H9 (cell line): ENCODE measurements at places on chromosomes 11 and 22. TPM values are rescaled to one million over a fixed set of nuclear protein-coding genes. Genes with fewer than 3 reads are reported as not detected.

DNA sequence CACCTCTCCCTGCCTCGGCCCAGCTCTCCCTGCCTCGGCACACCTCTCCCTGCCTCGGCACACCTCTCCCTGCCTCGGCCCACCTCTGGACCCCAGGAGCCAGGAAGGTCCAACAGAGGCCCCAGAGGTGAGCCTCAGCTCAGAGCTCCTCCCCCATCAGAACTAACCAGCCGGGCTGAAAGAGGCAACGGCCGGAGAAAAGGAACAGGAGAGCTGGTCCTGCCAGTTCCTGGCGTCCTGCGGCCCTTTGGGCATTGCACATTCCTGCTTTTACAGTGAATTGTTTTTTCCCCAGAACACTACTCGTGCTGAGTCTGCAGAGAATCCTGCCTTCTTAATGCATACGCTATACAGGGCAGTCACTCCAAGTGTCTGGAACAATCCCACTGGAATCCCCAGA is 45.8 kb downstream of the LMO1 start:
- H3K27me3 ChIP-seq = no peaks in the 10 kb centered on the region
- no peak overlapping the region for H3K4me3 ChIP-seq
- H3K27ac ChIP-seq = no peak overlapping the region
- no peaks in the 10 kb centered on the region for H3K36me3 ChIP-seq
- no peak for DNase-seq

The RFPL1 gene
- not detected in 2 replicates for total RNA-seq

GRCh38 chr11:132858223-132858622 is 674.1 kb downstream of the OPCML start:
- peak; percentile 85 for DNase-seq
- H3K27me3 ChIP-seq = no peaks in the 10 kb centered on the region

- H3K27me3 ChIP-seq = peaks cover 10% of the 10 kb centered on the region; the same call in 1 of the 2 replicates
- H3K36me3 ChIP-seq = no peaks in the 10 kb centered on the region; the same call in 2 of the 3 replicates
- peak within 1 kb of the TSS; percentile 91 for H3K4me3 ChIP-seq
- no peak for DNase-seq
- H3K27ac ChIP-seq = no peak within 1 kb of the TSS
Observed at GRCh38 chr11:67372993-67373647, at the start of gene CLCF1. Gene CLCF1, minus strand, starts transcription at chr11:67373598. Its CDS starts 59 bp downstream, at chr11:67373539.

GRCh38 chr22:24540470-24540869 is 14.5 kb downstream of the GUCD1 start:
- DNase-seq = no peak
- H3K36me3 ChIP-seq = peaks cover 53% of the 10 kb centered on the region
- no peak overlapping the region for H3K4me3 ChIP-seq
- H3K27ac ChIP-seq = no peak overlapping the region
- H3K4me1 ChIP-seq = no peaks in the 10 kb centered on the region

- no peak overlapping the region for H3K4me3 ChIP-seq
- H3K27ac ChIP-seq = no peak overlapping the region
- H3K27me3 ChIP-seq = no peaks in the 10 kb centered on the region; the same call in 1 of the 2 replicates
- peak; percentile 83 for DNase-seq
Observed at GRCh38 chr11:65551572-65552387, 6.4 kb downstream of the LTBP3 start.

- no peaks in the 10 kb centered on the region for H3K36me3 ChIP-seq
- H3K4me1 ChIP-seq = no peaks in the 10 kb centered on the region
- no peaks in the 10 kb centered on the region for H3K27me3 ChIP-seq
- no peak overlapping the region for H3K27ac ChIP-seq
- no peak overlapping the region for H3K4me3 ChIP-seq
Observed at GRCh38 chr11:69242266-69242920, 51.6 kb upstream of the MYEOV start.

GRCh38 chr22:29302681-29303465 is 3.6 kb upstream of the GAS2L1 start:
- H3K4me3 ChIP-seq = no peak overlapping the region
- no peak overlapping the region for H3K27ac ChIP-seq
- DNase-seq = peak; percentile 57

DNA sequence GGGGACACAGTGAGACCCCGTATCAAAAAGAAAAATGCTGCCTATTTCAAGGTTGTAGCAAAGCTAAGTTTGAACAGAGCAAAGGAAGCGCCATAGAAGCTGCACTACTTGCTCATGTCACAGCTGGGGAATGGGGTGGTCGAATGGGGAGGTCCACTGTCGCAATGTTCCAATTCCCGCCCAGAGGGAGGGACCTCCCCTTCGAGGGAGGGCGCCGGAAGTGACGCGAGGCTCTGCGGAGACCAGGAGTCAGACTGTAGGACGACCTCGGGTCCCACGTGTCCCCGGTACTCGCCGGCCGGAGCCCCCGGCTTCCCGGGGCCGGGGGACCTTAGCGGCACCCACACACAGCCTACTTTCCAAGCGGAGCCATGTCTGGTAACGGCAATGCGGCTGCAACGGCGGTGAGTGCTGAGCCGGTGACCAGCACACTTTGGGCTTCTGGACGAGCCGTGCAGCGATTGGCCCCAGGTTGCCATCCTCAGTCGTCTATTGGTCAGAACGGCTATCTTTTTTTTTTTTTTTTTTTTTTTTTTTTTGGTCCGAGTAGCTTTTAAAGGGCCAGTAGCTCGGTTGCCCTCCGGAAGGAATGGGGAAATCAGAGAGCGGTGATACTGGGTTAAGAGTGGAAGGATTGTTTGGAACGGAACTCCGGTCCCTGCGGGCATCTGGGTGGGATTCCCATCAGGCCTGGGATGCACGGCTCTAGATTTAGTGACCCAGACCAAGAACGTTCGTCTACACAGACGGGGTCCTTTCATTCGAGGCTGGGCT is at the start of gene HMBS:
Gene HMBS (plus strand): TSS at position 219 of the 774 bp plus-strand sequence. CDS start 153 bp downstream, at position 372.
- peak within 1 kb of the TSS; percentile 98 for H3K4me3 ChIP-seq
- peaks cover 11% of the 10 kb centered on the region; the same call in 2 of the 3 replicates for H3K36me3 ChIP-seq
- H3K4me1 ChIP-seq = no peaks in the 10 kb centered on the region
- H3K27me3 ChIP-seq = no peaks in the 10 kb centered on the region

- no peak for DNase-seq
- no peaks in the 10 kb centered on the region for H3K36me3 ChIP-seq
- H3K4me1 ChIP-seq = peaks cover 15% of the 10 kb centered on the region
- no peaks in the 10 kb centered on the region; the same call in 1 of the 2 replicates for H3K27me3 ChIP-seq
- H3K4me3 ChIP-seq = no peak overlapping the region
- H3K27ac ChIP-seq = no peak overlapping the region
Observed at GRCh38 chr11:131248588-131248987, 121.8 kb upstream of the NTM start.

DNA sequence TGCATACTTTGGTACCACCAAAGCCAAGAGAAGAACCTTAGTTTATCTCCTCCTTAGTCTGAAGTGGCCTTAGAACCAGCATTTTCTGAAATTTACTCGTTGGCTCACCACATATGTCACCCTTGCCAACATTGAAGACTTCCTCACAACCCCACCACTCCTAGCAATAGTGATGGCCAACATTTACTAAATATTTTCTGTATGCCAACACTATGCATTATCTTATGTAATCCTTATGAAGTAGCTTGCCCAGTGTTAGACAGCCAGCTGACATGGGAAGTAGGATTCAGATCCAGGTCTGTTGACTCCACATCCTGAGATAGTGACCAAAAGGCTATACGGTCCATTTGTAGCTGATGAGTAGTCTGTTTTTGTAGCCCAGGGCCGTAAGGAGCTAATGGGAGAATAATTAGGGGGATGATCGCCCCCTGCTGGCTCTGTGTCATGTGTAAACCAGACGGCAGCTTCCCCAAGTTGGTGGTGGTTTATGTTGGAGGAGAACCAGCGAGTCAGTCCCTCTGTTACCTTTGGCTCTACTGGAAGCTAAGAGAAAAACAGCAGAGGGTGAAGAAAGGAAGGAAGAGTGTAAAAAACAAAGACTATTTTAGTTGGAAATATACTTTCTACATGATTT is 120.5 kb upstream of the RASSF10 start:
- no peak overlapping the region for H3K27ac ChIP-seq
- no peaks in the 10 kb centered on the region for H3K27me3 ChIP-seq
- H3K4me3 ChIP-seq = no peak overlapping the region
- 0 out of 2 replicates have a peak, but pooled peaks cover 2% of the 10 kb centered on the region for H3K4me1 ChIP-seq
- H3K36me3 ChIP-seq = peaks cover 57% of the 10 kb centered on the region

DNA sequence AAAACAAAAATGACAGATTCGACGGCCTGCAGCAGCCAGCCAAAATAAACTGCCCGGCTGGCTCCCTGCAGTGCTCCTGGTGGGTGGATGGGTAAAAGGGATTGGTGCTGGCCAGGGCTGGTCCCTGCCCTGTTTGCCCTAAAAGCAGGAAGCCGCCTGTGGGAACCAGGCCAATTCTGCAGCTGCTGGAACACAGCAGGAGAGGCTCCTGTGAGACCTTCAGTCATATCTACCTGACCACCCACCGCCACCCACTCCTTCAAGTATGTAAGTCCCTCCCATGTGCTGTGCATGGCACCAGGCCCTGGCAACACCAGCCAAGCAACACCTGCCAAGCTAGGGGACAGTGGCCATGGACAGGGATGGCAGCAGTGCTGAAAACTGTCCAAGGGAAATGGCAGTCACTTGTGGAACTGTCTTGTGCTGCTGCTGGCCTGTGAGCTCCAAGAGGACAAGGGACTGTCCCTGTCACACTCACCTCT is 48.7 kb upstream of the ARFGAP3 start:
- H3K27ac ChIP-seq = no peak overlapping the region
- no peaks in the 10 kb centered on the region for H3K4me1 ChIP-seq
- H3K36me3 ChIP-seq = peaks cover 33% of the 10 kb centered on the region
- H3K27me3 ChIP-seq = no peaks in the 10 kb centered on the region
- no peak overlapping the region for H3K4me3 ChIP-seq

DNA sequence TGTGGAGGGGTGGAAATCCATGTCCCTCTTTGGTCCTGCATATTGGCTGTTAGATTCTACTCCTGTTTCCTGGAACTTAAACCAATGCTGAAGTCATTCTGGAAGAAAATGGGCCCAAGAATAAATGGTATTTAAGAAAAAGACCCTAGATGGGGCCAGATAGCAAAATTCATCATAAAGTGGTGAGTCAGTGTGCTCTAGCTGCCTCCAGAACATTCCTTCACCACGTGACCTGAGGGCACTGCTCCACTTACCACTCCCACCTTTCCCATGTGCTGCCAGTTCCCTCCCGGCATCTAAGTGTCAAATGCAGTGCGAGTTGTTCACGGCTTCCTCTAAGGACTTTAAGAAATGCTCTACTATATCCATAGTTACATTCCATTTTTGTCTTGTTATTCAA is 30.9 kb upstream of the NAP1L4 start:
- no peak for DNase-seq
- no peaks in the 10 kb centered on the region for H3K27me3 ChIP-seq
- no peaks in the 10 kb centered on the region for H3K4me1 ChIP-seq
- H3K36me3 ChIP-seq = peaks cover 58% of the 10 kb centered on the region
- H3K27ac ChIP-seq = no peak overlapping the region

GRCh38 chr22:37749226-37749625 is 52.4 kb downstream of the TRIOBP start:
- H3K36me3 ChIP-seq = peaks cover 3% of the 10 kb centered on the region; the same call in 1 of the 3 replicates
- peaks cover 3% of the 10 kb centered on the region; the same call in 1 of the 2 replicates for H3K27me3 ChIP-seq
- H3K4me3 ChIP-seq = no peak overlapping the region
- no peaks in the 10 kb centered on the region for H3K4me1 ChIP-seq
- DNase-seq = no peak

DNA sequence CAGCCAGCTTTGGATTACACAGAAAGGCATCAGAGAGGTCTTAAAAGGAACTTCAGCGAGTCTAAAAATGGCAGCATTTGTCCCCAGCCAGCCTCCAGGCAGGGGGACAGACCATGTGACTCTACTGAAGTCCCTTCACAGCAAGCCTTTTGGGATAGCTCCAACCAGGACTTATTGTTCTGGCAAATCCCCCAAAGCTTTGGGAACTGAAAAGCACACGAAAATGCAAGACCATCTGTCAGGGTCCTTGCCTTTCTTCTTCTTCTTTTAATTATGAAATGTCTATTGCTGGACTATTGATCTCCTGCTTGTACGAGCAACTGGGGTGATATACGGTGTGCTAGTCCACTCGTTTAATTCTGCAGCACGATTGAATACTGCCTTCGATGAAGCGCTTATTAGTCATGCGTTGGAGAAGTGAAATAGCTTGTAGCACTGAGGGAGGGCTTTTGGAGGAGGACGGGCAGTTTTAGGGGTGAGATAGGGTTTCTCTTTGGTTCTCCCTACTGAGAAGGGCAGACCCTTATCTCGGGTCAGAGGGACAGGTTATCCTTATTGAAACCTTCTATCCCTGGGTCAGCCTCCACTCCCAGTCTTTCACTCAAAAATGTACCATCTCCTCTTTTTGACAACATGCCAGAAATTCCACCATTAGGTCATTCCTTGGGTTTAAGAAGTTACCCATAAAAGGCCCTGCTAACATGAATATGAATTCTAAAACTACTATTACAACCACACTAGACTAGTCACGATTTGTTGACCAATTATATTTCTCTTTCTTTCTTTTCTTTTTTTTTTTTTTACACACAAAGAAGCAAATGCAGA is 416.4 kb downstream of the MIAT start:
- no peaks in the 10 kb centered on the region for H3K27me3 ChIP-seq
- no peaks in the 10 kb centered on the region for H3K36me3 ChIP-seq
- no peak overlapping the region for H3K27ac ChIP-seq
- no peak overlapping the region for H3K4me3 ChIP-seq
- H3K4me1 ChIP-seq = no peaks in the 10 kb centered on the region

The UBXN1 gene
- 110 and 118 TPM in 2 replicates for total RNA-seq

GRCh38 chr22:35033635-35034296 is 32.2 kb upstream of the ISX start:
- H3K27me3 ChIP-seq = no peaks in the 10 kb centered on the region
- H3K36me3 ChIP-seq = no peaks in the 10 kb centered on the region; the same call in 1 of the 2 replicates
- no peak overlapping the region for H3K27ac ChIP-seq
- H3K4me3 ChIP-seq = no peak overlapping the region

DNA sequence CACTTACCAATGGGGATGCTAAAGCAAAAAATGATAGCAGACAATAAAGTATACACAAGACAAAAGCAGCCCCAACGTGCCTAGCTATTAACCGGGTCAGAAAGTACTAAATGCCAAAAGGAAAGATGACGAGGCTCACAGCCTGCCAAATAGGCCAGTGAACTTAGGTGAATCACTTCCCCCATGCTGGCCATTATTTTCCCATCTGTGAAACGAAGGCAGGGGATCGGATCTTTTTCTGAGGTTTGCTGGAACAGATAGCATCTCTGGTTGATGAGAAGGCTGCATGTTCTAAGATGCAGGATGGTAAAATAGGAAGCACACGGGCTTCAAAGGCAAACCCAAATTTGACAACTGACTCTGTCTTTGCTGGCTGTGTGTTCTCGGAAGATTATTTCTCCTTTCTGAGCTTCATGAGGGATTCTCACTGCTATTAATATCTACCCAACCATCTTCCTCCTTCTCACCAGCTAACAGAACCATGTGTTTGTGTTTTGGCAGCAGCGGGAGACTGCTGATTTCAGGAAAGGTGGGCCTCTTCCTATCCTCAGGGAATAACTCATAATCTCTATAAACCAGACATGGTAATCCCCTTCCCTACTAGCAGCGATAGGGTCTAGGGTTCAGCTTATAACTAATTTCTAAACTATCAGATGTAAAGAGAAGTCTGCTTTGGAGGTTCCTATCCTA is 390.7 kb downstream of the LARGE1 start:
- H3K4me3 ChIP-seq = no peak overlapping the region
- no peaks in the 10 kb centered on the region; the same call in 1 of the 2 replicates for H3K4me1 ChIP-seq
- DNase-seq = no peak
- no peak overlapping the region for H3K27ac ChIP-seq
- H3K27me3 ChIP-seq = no peaks in the 10 kb centered on the region
